ENCODE measurements at places on chromosomes 12 and 14. TPM values are rescaled to one million over a fixed set of nuclear protein-coding genes. Genes with fewer than 3 reads are reported as not detected.

The ZNF268 gene
- 23.4 TPM for total RNA-seq

The LRFN5 gene
- total RNA-seq: not detected

The ABHD12B gene
- not detected for total RNA-seq

The CLEC4E gene
- not detected for total RNA-seq

The KCNH3 gene
- not detected for total RNA-seq

GRCh38 chr14:28764257-28765160 lies 2.1 kb upstream of the FOXG1 start:
- H3K27ac ChIP-seq: no peak overlapping the region
- no peak for DNase-seq

DNA sequence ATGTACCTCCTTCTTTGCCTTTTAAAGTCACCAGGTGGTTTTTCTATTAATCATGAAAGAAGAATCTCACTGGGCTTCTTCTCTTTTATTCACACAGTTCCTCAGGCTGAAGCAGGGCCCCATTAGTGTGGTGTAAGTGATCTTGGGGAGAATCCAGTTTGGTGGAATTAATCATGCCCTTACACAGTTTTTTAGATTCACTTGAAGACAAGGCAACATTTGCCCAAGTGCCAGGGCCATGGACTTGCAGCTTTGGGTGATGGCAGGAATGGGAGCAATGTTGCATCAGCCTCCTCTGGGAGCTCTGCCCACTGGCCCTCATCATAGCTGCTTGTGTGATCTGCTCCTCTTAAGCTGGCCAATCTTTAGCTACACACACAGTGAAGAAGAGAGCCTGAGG lies 33.8 kb downstream of the KCNK10 start:
- peak; percentile 19 for DNase-seq
- no peak overlapping the region for H3K4me3 ChIP-seq
- no peaks in the 10 kb centered on the region for H3K4me1 ChIP-seq
- H3K36me3 ChIP-seq: no peaks in the 10 kb centered on the region
- H3K27me3 ChIP-seq: no peaks in the 10 kb centered on the region

- no peaks in the 10 kb centered on the region for H3K36me3 ChIP-seq
- H3K27me3 ChIP-seq: no peaks in the 10 kb centered on the region
- no peak for DNase-seq
Measured at GRCh38 chr14:40347675-40348074, 915.4 kb upstream of the FBXO33 start.

DNA sequence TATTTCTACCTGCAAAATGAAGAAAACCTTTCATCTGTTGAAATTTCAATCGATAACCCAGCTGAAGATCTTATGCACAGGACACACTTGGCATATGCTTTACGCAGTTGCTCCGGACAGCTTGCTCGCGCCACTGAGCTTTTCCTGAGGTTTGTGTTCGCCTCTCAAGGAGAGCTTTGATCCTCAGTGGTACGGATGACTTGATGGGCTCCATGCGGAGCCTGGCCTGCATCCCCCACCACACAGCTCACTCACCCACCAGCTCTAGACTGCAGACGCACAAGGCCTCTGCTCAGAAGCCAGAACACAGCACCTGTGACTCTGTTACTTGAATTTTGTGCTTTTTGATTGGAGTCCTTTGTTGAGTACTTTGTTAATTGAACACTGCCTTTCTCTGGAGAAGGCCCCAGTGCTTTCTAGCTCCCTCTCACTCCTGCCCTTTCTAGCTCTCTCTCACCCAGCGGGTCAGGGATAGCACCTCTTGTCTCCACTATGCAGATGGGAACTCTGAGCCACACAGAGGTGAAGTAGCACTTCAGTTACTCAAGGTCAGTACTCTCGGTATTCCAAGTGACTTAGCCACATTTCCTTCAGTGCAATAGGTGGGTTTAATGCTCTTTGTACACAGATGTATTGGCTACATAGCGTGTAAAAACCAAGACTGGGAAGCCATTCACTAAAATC lies 52.1 kb downstream of the TBC1D30 start:
- H3K27me3 ChIP-seq: no peaks in the 10 kb centered on the region
- DNase-seq: no peak
- no peaks in the 10 kb centered on the region for H3K36me3 ChIP-seq
- no peaks in the 10 kb centered on the region for H3K4me1 ChIP-seq
- H3K27ac ChIP-seq: no peak overlapping the region

- H3K27ac ChIP-seq: no peak overlapping the region
- H3K27me3 ChIP-seq: peaks cover 20% of the 10 kb centered on the region
- peak overlapping the region; percentile 43 for H3K4me3 ChIP-seq
- no peak for DNase-seq
- H3K4me1 ChIP-seq: no peaks in the 10 kb centered on the region
Measured at GRCh38 chr12:4164559-4165558, 108.7 kb upstream of the CCND2 start.

DNA sequence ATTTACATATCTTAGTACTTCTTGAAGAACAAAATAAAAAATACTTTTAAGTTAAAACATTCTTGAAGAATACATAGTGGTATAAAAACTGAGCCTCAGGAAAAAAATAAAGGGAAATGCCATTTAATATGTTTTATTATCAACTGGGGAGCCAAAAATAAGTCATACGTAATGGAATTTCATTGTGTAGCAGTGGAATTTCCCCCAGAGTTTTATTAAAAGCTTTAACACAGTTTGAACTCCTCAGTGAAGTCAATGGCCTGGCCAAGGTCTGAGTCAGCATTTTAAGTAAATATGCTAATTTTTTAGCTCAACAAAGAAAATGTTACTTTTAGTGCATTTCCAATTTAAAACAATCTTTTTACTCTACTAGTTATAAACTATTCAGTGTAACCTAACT lies 350.1 kb upstream of the ATP2B1 start:
- DNase-seq: peak; percentile 30
- H3K4me3 ChIP-seq: no peak overlapping the region
- H3K27me3 ChIP-seq: no peaks in the 10 kb centered on the region
- H3K27ac ChIP-seq: no peak overlapping the region
- no peaks in the 10 kb centered on the region for H3K4me1 ChIP-seq

DNA sequence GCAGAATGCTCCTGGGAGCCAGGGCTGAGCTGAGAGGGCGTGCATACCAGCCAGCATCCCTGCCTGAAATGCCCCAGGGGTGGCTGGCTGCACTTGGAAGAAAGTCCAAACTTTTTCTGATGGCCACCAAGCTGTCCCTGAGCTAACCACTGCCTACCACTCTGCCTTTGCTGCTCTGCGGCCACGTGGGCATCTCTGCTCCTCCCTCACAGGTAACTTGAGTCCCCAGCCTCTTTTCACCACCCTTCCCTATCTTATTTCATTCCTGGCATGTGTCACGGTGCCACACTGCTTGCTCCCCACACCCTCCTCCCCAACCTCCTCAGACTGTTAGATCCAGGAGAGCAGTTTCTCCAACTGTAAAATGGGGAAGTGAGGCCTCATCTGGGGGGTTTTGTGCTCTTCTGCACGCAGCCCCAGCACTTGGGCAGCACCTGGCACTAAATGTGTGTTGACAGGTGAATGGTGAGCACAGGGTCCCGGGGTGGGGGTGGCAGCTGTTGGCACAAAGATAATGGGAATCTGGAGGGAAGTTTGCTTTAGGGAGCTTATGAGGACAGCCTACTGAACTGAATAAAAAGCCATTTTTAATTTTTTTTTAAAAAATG lies 113.0 kb downstream of the GLT1D1 start:
- no peaks in the 10 kb centered on the region for H3K4me1 ChIP-seq
- H3K36me3 ChIP-seq: no peaks in the 10 kb centered on the region
- DNase-seq: no peak
- H3K27me3 ChIP-seq: peaks cover 13% of the 10 kb centered on the region
- H3K4me3 ChIP-seq: no peak overlapping the region
- H3K27ac ChIP-seq: no peak overlapping the region

DNA sequence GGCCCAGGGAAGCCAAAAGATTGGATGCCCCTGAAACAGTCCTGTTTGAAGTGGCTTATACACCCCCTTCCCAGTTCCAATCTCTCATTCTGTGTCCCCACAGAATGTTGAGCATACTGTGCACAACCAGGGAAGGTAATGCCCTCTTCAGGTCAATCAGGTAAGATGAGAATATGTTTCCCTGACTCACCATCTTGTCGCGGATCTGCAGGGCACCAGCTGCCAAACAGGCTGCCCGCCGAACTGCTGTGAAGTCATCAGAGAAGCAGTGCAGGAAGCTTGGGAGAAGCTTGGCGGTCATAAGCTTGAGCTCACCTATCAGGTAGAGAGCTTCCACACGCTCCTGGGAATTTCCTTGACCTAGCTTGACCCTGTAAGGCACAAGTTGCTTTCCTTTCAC lies 9.6 kb downstream of the RIOX1 start:
- H3K27ac ChIP-seq: no peak overlapping the region
- H3K4me1 ChIP-seq: no peaks in the 10 kb centered on the region
- H3K4me3 ChIP-seq: no peak overlapping the region
- peaks cover 15% of the 10 kb centered on the region for H3K36me3 ChIP-seq
- DNase-seq: peak; percentile 64
- H3K27me3 ChIP-seq: no peaks in the 10 kb centered on the region

- H3K4me1 ChIP-seq: peaks cover 24% of the 10 kb centered on the region
- H3K27ac ChIP-seq: peak overlapping the region; percentile 47
- H3K27me3 ChIP-seq: no peaks in the 10 kb centered on the region
Measured at GRCh38 chr12:110340706-110341105, 59.7 kb downstream of the ATP2A2 start.

DNA sequence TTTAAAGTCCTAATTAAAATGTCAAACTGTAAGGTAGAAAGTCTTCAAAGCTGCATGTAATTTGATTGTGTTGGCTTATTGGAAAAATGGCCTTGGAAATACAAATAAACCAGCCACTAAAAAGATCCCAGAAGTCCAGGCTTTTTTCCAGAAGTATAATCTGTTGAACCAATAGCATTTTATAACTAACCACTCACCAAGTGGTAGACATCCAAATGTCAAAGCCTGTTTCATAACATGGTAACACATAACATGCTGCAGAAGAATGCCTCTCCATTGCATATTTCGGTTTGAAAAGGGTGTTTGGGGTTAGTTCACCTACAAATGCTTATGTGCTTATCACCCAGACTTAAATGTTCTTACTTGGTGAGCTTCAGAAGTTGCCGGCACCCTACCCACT lies 183.7 kb upstream of the DIO2 start:
- H3K27ac ChIP-seq: no peak overlapping the region
- DNase-seq: no peak
- no peak overlapping the region for H3K4me3 ChIP-seq
- no peaks in the 10 kb centered on the region for H3K27me3 ChIP-seq

DNA sequence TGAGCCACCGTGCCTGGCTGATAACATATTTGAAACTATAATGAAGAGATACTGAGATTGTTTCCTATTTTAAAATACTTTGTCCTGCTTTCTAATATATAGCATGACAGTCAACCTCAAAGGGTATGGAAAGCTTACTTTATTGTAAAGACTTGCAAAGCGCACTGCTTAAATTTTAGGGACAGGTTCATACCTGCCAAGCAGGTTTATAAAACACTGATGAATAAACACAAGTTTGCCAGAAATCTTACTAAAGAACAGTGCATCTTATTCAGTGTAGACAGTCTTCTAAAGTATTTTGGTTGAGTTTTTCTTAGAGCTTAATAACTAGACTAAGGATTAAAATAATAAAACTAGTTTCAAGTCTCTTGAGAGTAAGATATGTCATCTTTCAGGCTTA lies 4.8 kb downstream of the C12orf71 start:
- no peak overlapping the region for H3K4me3 ChIP-seq
- no peak for DNase-seq
- H3K36me3 ChIP-seq: no peaks in the 10 kb centered on the region
- no peak overlapping the region for H3K27ac ChIP-seq
- H3K4me1 ChIP-seq: peaks cover 23% of the 10 kb centered on the region
- no peaks in the 10 kb centered on the region for H3K27me3 ChIP-seq

DNA sequence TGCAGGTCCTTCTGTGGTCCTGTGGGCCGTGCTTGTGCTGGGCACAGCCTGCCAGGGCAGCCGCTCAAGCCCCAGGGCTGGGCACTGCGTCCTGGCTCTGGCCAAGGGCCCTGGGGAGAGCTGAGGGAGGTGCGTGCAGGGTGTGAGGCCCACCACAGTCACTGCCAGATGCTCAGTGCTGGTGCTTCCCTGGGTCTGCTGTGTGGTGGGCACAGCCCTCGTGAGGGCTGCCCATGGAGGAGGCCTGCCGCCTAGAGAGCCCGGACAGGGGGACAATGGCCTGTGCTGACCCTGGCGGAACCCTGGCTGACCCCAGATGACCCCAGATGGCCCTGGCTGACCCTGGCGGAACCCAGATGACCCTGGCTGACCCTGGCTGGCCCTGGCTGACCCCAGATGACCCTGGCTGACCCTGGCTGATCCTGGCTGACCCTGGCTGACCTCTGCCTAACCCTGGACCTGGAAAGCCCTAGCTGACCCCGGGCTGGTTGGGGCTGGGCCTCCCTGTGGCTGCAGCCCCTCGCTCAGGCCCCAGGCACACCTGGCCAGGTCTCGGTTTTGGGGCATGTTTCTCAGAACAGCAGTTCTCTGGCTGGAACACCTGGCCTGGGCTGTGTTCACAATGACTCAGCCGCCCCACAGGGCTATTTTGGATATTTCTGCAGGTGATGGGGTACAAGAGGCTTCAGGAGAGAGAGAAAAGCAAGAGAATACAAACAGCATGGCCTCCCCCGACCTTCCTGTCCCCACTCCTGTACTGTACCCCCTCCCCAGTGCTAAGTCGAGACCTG lies 55.4 kb downstream of the TMEM121 start:
- H3K4me3 ChIP-seq: no peak overlapping the region
- H3K27me3 ChIP-seq: peaks cover 32% of the 10 kb centered on the region
- DNase-seq: no peak
- no peak overlapping the region for H3K27ac ChIP-seq
- peaks cover 5% of the 10 kb centered on the region for H3K4me1 ChIP-seq

- no peak overlapping the region for H3K27ac ChIP-seq
- DNase-seq: no peak
- no peaks in the 10 kb centered on the region for H3K4me1 ChIP-seq
Measured at GRCh38 chr14:101583715-101584054, 22.4 kb downstream of the DIO3 start.
